CD4-positive, alpha-beta T cell treated with Interferon alpha-2 for 1 hour (primary cell): ENCODE measurements at places on chromosomes 3 and 15.

- no peak for DNase-seq
These were observed 3.6 kb downstream of the APBA2 start for GRCh38 chr15:28889346-28889745.

- DNase-seq: no peak
These were observed 96.4 kb downstream of the ANO10 start for GRCh38 chr3:43525386-43525785.

DNA sequence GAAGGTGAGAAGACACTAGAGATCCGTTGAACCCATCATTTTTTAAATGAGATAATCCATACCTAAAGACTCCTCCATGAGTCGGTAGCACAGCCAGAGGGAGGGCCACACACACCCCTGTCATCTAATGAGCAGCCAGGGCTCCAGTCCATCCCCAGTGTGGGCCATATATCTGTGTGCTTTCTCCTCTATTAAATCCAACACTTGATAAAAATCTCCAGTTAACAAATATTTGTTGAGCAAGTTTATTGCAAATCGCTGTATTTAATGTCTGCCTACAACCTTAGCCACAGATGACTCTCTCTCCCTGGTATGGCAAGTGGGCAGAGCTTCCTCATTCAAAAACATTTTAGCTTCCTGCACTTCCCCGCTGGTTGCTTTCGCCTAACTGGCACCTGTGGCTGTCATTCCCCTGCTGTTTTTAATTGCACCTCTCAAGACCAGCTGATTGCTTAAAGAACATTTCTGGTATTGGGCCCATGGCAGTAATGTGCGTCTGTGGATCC lies 82.8 kb downstream of the SMAD3 start:
- DNase-seq: peak; percentile 22

GRCh38 chr15:97237160-97237559 lies 723.3 kb upstream of the ARRDC4 start:
- no peak for DNase-seq

DNA sequence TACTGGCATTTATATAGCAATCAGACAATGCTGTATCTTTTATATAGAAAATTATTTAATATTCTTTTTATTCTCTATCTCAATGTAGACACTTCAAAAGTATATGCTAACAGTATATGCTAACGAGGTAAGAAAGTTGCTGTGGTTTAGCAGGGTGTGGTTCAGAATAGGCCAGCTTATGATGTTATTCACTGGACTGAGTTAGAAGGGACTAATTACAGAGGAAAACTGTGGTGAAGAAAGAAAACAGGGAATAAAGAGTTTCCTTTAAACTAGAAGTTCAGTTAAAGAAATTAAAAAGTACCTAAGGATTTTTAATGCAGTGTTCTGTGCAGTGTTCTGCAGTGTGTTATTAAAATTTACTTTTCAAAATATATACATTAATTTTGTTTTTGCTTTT lies 59.4 kb downstream of the MYO9A start:
- no peak for DNase-seq

DNA sequence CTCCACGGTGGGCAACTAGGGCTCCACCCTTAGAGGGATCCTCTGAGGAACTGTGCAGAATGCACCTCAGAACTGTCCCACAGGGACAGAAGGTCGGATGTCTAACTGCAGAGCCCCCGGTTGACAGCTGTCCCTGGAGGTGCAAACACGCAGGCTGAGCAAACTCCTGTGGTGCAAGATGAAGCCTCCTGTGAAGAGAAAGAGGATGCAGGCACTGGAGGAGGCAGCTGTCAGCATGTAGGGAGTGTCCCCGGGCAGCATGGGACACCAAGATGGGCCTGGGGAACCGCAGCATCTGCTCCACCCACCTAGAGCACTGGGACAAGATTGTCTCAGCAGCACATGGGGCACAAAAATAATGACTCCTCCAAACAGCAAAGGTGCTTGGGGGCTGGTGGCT lies 258.9 kb downstream of the ABHD5 start:
- no peak for DNase-seq

GRCh38 chr15:96343113-96344059 lies 12.9 kb downstream of the NR2F2 start:
- DNase-seq: no peak

GRCh38 chr15:53808058-53808706 lies 48.7 kb upstream of the WDR72 start:
- no peak for DNase-seq

DNA sequence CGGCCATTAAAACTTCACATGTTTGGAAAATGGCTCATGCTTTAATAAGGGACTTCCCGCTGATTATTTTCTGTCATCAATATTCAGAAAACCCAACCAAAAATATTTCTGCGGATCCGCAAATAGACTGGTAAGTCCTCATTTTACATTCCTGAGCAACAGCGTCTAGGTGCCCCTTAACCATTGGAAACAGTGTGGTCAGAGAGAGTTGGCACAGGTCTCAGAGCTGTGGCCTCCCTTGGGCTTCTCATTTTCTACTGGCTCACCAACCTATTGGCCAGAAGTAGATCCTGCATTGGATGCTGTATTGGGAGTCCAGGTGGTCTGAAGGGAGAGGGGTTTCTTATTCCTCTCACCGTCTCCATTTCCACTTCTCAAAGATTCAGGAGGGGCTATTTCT lies 348.1 kb upstream of the DCBLD2 start:
- no peak for DNase-seq
